ENCODE measurements at places on chromosomes 3 and 15.
A peak's percentile ranks its signal among the peaks of the same experiment; 100 is the strongest.

DNA sequence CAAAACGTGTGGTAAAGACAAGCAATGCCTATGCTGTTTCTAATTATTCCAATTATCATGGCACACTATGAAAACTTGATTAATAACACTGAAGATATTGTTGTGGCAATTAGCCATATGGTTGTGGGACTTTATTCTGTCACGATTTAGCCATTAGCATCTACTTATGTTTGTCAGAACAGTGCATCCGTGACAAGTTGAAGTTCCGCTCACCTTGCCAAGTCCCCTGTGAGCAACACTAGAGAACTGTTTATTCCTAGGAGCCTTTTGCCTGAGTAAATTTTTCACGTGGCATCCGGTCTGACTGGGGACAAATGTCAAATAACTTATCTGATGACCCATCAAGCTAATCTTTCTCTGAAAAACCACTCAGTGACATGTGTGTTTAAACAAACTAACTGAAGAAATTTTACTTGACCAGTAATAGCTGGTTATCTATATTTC is 403.3 kb downstream of the TBC1D5 start:
- DNase-seq = no peak
- H3K27ac ChIP-seq = no peak overlapping the region
- H3K27me3 ChIP-seq = no peaks in the 10 kb centered on the region
- H3K4me3 ChIP-seq = no peak overlapping the region

- no peaks in the 10 kb centered on the region for H3K36me3 ChIP-seq
- DNase-seq = no peak
These were observed 353.9 kb downstream of the NSUN3 start for GRCh38 chr3:94416768-94417167.

- no peak for DNase-seq
- no peak overlapping the region for H3K27ac ChIP-seq
- H3K4me3 ChIP-seq = no peak overlapping the region
- H3K36me3 ChIP-seq = no peaks in the 10 kb centered on the region
- peaks cover 11% of the 10 kb centered on the region for H3K4me1 ChIP-seq
These were observed 16.9 kb upstream of the CORO2B start for GRCh38 chr15:68561901-68562300.

- no peak overlapping the region for H3K27ac ChIP-seq
- H3K36me3 ChIP-seq = no peaks in the 10 kb centered on the region
- H3K4me3 ChIP-seq = no peak overlapping the region
- H3K4me1 ChIP-seq = no peaks in the 10 kb centered on the region
- no peaks in the 10 kb centered on the region for H3K27me3 ChIP-seq
These were observed 202.6 kb downstream of the XXYLT1 start for GRCh38 chr3:195068084-195069080.

GRCh38 chr15:22979238-22980188 is 655 bp downstream of the CYFIP1 start:
- DNase-seq = peak; percentile 78
- no peak overlapping the region for H3K27ac ChIP-seq
- H3K27me3 ChIP-seq = peaks cover 43% of the 10 kb centered on the region
- no peaks in the 10 kb centered on the region for H3K36me3 ChIP-seq
- peaks cover 4% of the 10 kb centered on the region for H3K4me1 ChIP-seq
- peak overlapping the region; percentile 93 for H3K4me3 ChIP-seq

- H3K27ac ChIP-seq = no peak overlapping the region
- DNase-seq = no peak
- no peaks in the 10 kb centered on the region for H3K4me1 ChIP-seq
- no peaks in the 10 kb centered on the region for H3K36me3 ChIP-seq
These were observed 300.3 kb downstream of the GABRG3 start for GRCh38 chr15:27271258-27271657.

DNA sequence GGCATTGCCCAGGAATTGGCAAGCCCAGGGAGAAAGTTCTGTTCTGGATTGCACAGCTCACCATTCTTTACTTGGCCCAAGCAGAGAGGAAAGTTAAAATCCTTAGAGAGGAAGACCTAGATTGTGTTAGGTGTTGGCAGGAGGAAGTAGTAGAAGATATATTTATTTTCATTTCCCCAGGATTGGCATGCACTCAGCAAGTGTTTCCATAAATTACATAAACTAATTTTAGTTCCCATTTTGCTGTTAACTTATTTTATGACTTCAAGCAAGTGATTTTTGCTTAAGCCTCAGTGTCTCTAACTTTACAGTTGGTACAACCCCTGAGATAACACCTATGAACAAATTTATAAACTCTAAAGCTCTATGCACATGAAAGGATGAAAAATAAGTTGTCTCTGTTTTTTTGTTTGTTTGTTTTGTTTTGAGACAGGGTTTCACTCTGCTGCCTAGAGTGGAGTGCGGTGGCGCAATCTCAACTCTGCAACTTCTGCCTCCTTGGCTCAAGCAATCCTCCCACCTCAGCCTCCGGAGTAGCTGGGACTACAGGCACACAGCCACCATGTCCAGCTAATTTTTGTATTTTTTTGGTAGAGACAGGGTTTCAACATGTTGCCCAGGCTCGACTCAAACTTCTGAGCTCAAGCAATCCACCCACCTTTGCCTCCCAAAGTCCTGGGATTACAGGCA is 31.2 kb upstream of the TOP2B start:
- no peak overlapping the region for H3K27ac ChIP-seq
- DNase-seq = no peak
- no peaks in the 10 kb centered on the region for H3K4me1 ChIP-seq

DNA sequence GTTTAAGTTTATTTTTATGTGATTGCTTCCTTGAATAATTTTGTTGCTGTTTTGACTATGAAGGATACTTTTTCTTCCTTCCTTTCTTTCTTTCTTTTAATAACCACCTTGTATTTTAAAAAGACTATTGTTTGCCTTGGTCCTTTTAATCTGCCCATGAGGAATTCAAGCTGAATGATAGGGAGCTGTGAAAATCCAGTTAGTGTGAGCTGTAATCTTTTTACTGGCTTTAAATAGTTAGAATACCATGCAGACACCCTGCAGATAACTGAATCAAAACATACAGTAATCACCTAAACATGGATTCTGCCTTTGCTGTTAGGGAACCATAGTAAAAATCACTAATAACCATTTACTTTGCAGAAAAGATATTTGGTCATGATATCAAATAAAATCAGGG is 110.7 kb downstream of the RSRC1 start:
- no peak overlapping the region for H3K4me3 ChIP-seq
- H3K27ac ChIP-seq = no peak overlapping the region
- H3K36me3 ChIP-seq = no peaks in the 10 kb centered on the region
- peaks cover 13% of the 10 kb centered on the region for H3K27me3 ChIP-seq
- H3K4me1 ChIP-seq = peaks cover 10% of the 10 kb centered on the region

GRCh38 chr3:82643948-82644347 is 882.5 kb upstream of the GBE1 start:
- no peak overlapping the region for H3K4me3 ChIP-seq
- no peak overlapping the region for H3K27ac ChIP-seq
- H3K36me3 ChIP-seq = no peaks in the 10 kb centered on the region
- H3K4me1 ChIP-seq = no peaks in the 10 kb centered on the region
- peak; percentile 50 for DNase-seq
- H3K27me3 ChIP-seq = no peaks in the 10 kb centered on the region

GRCh38 chr3:24688446-24689148 is 193.9 kb upstream of the THRB start:
- H3K36me3 ChIP-seq = no peaks in the 10 kb centered on the region
- H3K27me3 ChIP-seq = no peaks in the 10 kb centered on the region
- H3K4me1 ChIP-seq = peaks cover 10% of the 10 kb centered on the region
- H3K27ac ChIP-seq = no peak overlapping the region
- DNase-seq = peak; percentile 36

- no peaks in the 10 kb centered on the region for H3K27me3 ChIP-seq
- no peaks in the 10 kb centered on the region for H3K36me3 ChIP-seq
- no peak overlapping the region for H3K27ac ChIP-seq
- H3K4me1 ChIP-seq = no peaks in the 10 kb centered on the region
- DNase-seq = no peak
These were observed 16.0 kb downstream of the RMDN3 start for GRCh38 chr15:40739047-40739446.

DNA sequence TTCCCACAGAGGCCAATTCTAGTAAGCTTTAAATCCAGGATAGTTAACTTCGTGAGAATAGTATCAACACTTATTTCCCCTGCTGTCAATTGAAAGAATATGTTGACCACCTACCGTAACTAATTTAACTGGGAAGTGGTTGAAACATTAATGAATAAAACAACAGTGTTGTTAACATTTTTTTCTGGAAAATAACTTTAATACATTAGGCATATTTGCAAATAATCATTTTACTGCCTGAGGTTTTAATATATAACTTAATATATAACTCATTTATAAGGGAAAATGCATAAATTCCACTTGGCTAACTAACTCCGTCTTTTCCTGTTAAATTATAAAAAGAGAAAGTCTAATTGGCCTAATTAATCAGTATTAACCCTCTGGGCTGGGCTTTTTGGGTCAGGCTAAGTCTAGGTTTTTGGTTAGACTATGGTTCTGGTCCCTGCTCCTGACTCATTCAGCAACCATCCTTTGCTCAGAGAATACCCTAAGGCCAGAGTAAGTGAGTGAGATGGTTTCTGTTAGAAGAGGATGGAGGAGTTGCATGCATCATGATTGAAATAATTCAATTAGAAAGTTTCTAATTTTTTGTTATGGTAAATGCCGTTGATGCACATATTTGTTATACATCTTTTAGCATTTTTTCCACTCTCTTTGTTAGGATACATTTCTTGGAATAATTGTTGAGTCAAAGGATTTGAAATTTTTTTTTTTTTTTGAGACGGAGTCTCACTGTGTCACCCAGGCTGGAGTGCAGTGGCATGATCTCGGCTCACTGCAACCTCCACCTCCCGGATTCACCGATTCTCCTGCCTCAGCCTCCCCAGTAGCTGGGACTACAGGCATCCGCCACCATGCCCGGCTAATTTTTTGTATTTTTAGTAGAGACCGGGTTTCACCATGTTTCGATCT is 10.8 kb upstream of the SKIL start:
- H3K4me1 ChIP-seq = no peaks in the 10 kb centered on the region
- H3K4me3 ChIP-seq = no peak overlapping the region
- H3K27ac ChIP-seq = no peak overlapping the region
- H3K36me3 ChIP-seq = no peaks in the 10 kb centered on the region
- H3K27me3 ChIP-seq = no peaks in the 10 kb centered on the region

GRCh38 chr3:10340476-10340875 is 19.6 kb upstream of the SEC13 start:
- H3K27ac ChIP-seq = no peak overlapping the region
- DNase-seq = no peak
- no peaks in the 10 kb centered on the region for H3K36me3 ChIP-seq
- H3K4me1 ChIP-seq = peaks cover 12% of the 10 kb centered on the region
- no peaks in the 10 kb centered on the region for H3K27me3 ChIP-seq
- H3K4me3 ChIP-seq = no peak overlapping the region

DNA sequence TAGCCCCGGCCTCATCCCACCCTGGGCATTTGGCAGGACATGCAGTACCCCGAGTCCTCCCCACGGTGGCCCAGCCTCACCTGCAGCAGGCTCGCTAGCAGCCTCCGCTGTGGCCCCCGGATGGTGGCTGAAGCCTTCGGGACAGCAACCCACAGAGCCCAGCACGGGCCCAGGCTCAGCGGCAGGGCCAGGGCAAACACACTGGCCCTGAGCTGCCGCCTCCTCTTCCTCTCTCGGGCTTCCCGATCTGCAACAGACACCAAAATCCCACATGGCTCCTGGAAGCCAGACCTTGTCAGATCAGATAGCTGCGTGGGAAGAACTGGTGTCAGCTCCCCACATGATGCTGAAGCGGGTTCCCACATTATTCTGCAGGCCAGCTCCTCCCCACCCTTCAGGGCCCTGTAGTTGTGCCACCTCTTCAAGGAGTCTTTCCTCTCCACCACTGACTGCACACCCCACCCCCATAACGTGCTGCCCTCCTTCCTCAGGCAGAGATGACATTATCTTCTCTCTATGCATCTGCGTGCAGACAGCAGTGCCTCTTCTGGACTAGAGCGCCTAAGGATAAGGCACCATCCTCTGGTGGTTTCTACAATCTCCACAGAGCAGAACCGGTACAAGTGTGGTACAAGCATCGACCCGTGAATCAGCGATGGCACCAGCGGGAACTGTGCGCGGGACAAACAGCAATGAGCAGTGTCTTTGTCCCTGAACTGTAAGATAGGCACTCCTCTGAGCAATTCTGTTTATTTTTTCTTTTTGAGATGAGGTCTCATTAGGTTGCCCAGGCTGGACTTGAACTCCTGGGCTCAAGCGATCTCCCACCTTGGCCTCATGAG is 9.5 kb downstream of the TMEM44 start:
- H3K4me3 ChIP-seq = no peak overlapping the region
- H3K27me3 ChIP-seq = no peaks in the 10 kb centered on the region
- H3K4me1 ChIP-seq = no peaks in the 10 kb centered on the region

DNA sequence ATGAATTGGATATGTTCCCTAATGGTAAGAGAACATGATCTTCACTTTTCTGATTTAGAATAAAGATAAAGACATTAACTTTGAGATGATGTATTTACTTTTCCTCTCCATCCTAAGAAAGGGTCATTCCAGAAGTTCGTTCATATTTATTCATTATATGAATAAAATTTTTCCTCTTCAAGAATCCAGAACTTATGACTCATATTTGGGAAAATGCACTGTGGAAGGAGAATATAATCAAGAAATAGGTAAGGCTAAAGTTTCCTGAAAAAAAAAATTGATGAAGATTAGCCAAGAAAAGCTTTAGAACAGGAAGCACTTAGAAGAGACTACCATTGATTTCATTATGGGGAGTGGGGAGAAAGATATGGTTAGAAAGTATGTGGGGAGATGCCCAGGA is 36.5 kb upstream of the CBLB start:
- H3K36me3 ChIP-seq = no peaks in the 10 kb centered on the region
- H3K4me1 ChIP-seq = no peaks in the 10 kb centered on the region
- DNase-seq = no peak
- H3K4me3 ChIP-seq = no peak overlapping the region

GRCh38 chr3:69357196-69357595 is 28.7 kb downstream of the FRMD4B start:
- H3K27ac ChIP-seq = no peak overlapping the region
- H3K4me3 ChIP-seq = no peak overlapping the region
- H3K36me3 ChIP-seq = no peaks in the 10 kb centered on the region
- H3K27me3 ChIP-seq = no peaks in the 10 kb centered on the region

DNA sequence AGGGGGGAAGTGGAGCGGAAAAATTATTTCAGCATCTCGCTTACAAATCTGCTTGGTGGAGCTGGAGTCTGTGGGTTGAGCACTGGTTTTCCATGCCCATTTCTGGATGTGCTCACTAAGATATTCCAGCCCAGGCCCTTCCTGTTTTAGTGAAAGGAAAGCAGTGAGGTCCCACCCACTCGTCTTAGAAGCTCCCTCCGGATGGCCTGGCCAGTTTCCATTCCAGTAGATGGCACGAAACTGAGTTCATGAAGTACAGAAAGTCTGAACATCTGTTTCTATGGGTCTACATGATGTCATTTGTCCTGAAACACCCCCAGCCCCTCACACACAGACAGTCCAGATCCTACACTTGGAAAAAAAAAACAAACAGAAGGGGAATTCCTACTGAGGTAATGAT is 31.9 kb upstream of the THSD4 start:
- H3K27ac ChIP-seq = no peak overlapping the region
- peaks cover 21% of the 10 kb centered on the region for H3K4me1 ChIP-seq
- H3K36me3 ChIP-seq = no peaks in the 10 kb centered on the region
- no peak overlapping the region for H3K4me3 ChIP-seq
- no peak for DNase-seq
- H3K27me3 ChIP-seq = no peaks in the 10 kb centered on the region

- no peak overlapping the region for H3K27ac ChIP-seq
- H3K27me3 ChIP-seq = no peaks in the 10 kb centered on the region
- H3K36me3 ChIP-seq = no peaks in the 10 kb centered on the region
- no peak overlapping the region for H3K4me3 ChIP-seq
- no peaks in the 10 kb centered on the region for H3K4me1 ChIP-seq
These were observed 156.6 kb upstream of the UBE2E2 start for GRCh38 chr3:23046536-23046935.
